Retinal pigment epithelial cell (primary cell): ENCODE measurements at places on chromosomes 3 and 15.

DNA sequence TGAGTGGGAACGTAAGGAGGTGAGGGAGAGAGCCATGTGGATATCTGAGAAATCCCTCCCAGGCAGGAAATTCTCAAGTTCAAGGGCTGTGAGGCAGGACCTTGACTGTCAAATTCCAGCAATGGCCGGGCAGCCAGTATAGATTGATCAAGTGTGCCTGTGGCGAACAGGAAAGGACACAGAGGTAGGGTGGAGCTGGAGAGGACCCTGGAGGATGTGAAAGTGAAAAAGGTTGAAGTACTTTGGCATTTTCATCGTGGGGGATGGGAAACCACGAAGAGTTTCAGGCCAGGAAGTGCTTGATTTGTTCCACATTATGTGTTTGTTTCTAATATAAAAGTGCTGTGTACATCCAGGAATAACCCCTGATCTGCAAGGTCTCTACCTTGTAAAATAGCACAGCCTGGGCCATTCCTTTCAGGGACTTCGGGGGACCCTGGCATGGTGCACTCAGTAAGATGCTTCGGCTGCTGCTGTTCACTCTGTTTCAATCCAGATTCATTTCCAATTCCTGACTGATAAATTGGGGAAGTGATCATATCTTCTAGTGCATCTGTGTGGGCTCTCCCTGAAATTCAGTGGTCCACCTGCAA lies 156.6 kb downstream of the MCTP2 start:
- no peak for DNase-seq

DNA sequence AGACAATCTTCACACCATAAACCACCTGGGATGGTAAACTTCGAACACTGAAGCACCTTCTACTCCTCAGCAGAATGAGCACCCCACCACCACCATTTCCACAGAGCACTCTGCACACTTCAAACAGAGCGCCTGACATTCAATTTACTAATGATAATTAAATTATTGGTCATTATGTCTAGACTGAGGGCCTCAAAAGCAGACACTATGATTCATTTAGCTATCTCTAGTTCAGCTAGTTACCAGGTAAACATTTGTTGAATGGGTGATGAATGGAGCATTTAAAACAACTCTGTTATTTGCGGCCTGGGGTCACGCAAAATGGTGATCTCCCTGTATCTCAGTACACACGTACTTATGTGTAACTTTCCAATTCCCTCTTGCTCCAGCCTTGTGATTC lies 40.9 kb downstream of the ACAP2 start:
- no peak for DNase-seq

DNA sequence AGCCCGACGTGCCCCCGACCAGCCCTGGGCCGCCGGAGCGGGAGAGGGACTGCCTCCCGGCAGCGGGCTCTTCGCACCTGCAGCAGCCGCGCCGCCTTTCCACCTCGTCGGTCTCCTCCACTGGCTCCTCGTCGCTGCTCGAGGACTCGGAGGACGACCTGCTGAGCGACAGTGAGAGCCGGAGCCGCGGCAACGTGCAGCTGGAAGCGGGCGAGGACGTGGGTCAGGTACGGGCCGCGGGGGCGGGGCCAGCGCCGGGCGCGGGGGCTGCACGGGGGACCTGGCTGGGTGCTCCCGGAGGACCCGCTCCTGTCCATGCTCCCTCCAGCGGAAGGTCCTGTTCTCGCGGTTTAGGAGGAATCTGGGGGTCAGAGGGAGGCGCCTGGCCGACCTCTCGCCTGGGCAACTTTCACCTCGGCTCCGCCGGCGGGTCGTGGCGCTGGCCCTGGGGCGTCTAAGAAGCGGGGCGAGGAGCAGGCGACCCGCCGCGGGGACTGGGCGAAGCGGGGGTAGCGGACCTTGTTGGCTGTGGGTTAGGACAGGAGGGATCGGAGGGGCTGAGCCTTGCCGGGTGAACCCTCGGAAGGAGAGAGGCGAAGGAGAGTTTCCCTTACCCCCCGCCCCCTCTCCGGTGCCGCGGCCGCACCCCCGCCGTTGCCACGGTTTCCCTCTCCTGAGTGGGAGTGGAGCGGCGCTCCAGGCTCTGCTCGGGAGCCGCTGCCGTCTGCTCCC lies 682 bp downstream of the ITPKA start:
- no peak for DNase-seq

DNA sequence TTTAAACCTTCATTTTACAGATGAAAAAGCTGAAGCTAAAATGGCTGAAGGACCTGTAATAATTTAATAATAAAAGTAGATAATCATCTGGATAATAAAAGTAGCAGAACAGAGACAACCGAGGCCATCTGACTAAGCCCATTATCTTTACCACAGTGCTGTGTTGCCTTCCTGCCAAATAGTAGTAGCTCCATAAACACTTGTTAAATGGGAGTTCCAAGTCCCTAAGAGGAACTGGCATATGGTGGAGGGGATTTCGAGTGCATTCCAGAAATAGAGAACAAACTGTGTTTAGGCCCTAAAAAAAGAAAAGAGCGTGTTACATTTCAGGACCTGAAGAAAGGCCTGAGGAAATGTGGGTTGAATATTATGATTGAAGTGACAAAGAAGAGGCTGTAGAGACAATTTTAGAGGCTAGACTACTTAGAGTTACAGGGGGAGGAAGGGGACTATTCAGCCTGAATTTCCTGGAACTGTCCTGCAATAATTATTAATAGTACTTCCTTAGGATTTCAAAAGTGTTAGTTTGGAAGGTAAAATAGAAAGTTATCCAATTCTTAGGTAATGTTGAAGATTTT lies 424.3 kb downstream of the ROBO2 start:
- DNase-seq = no peak

DNA sequence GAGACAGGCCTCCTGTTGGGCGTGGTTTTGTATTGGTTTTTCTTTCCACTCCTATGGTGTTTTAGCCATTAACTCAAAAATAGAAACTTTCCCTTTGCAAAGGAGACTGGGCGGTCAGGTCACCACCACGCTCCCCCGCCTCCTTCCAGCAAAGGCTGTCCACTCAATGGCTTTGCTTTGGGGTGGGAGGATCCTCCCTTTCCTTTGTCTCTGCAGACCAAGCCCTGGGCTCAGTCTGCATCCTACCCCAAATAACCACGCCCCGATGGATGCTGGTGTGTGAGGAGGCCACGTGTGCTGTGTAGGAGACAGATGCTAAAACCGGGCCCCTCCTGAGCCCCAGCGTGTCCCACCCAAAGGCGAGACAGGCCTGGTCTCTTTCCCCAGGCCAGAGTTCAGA lies 68.5 kb downstream of the GRIP2 start:
- no peak for DNase-seq

DNA sequence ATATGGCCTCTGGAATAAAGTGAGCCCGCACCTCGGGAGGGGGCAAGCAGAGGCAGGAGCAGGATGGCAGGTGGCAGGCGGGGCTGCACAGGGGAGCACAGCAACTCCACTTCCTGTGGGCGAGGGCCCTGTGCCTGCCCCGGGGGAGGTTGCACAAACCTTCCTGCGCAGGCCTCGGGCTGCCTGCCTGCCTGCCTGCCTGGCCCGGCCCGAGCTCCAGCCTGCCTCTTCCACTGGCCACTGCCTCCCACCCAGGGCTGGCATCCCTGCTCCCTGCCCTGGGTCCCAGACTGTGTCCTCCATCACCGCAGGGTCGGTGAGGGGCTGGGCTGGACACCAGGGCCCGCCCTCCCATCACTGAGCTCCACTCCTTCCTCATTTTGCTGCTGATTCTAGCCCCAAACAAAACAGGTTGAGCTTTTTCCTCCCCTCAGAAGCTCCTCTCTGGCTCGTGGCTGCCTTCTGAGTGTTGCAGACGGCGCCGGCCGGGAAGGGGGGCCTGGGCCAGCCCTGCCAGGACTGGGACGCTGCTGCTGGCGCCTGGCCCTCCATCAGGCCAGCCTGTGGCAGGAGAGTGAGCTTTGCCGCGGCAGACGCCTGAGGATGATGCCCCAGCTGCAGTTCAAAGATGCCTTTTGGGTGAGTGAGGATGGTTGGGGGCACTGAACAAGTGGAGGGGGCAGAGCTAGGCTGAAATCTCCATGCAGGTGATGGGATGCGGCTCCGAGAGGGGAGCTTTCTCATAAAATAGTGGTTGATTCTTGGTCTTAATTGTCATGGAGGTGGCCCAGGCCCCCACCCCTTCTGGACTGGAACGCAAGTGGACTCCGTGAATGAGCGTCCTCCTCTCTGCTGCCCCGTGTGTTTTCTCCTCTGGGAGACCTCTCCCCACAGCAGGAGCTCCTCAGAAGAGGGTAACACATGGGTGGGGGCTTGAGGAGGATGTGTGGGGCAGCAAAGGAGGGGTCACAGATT lies at the start of gene PSTPIP1:
Gene PSTPIP1, plus strand, starts transcription at position 156 of the 975 bp plus-strand sequence. Its CDS starts 448 bp downstream, at position 604.
- DNase-seq = no peak

- DNase-seq = no peak
Observed at GRCh38 chr3:15324379-15324808, 8.0 kb downstream of the SH3BP5 start.

DNA sequence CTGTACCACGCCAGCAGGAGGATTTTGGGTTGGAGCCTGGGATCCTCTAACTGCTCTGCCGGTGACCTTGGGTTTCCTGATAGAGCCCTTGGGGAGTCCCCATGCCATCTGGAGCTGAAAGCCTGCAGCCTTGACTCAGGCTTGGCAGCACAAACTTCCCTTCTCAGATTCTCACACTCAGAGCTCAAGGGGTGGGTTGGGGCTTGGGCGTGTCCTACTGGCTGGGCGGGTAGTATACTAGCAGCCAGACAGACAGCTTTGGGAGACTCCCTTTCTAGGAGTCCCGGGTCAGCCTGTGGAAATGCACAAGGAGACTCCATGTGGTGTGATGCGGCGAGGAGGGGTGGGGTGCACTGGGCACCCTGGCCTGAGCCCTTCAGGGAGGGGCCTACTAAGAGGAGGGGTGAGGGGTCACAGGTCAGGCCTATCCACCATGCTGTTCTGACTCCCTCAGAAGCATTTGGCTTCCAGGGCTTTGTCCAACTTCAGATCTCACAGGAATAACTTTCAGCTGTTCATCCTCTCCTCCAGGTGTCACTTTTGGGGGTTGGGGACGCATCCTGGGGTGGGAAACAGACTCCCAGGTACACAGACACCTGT lies 21.6 kb upstream of the PLXNA1 start:
- DNase-seq = no peak

DNA sequence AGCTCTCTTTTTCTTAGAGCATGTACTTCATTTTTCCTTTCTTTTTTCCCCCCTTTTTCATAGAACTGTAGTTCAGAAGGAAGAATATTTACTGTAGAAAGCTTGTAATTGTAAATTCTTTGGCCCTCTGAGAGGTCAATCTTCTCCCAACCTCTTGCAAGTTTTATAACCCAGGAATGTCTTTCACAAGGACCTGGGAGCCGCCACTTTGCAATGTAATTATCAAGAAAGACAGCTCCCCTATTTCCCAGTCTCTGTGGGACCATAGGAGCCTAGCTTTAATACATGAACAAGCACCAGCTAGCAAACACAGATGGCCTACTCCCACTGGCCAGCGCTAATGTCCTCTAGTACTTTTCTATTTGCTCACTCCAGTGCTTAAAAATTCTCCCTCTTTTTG lies 51.4 kb downstream of the NFKBIZ start:
- DNase-seq = no peak

GRCh38 chr3:119225121-119225520 lies 15.6 kb downstream of the B4GALT4 start:
- peak; percentile 51 for DNase-seq

DNA sequence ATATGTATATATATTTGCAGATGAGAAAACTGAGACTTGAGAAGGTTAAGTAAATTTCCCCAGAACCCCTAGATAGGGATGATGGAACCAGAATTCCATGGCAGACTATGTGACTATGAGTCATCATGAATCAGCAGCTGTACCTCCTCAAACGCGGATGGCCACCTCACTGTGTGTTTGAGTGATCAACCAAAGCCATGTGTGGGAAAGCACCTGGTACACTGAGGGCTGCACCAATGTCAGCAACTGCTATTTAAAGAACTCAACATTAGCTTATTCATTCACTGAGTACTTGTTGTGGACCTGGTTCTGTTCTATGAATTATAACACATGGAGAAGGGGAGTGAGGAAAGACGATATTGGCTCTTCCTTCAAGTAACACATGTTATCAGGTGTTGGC lies 377.0 kb downstream of the GAP43 start:
- DNase-seq = peak; percentile 82

DNA sequence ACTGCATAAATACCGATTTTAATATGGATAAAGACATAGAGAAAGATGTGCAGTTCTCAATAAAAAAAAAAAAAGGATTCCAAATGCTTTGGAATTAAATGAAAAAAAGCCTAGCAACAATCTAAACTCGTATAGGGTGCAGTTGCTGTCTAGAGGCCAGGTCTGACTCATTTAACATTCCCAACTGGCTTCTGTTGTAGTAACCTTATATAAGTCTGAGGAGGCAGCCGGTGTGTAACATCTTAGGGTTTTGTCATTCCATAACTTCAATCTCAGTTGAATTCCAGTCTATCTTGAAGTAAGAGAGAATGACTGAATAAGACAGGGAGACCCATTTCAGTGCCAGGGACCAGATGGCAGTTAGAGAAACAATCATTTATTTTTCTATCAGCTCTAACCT lies 6.5 kb downstream of the PDCD10 start:
- peak; percentile 35 for DNase-seq

DNA sequence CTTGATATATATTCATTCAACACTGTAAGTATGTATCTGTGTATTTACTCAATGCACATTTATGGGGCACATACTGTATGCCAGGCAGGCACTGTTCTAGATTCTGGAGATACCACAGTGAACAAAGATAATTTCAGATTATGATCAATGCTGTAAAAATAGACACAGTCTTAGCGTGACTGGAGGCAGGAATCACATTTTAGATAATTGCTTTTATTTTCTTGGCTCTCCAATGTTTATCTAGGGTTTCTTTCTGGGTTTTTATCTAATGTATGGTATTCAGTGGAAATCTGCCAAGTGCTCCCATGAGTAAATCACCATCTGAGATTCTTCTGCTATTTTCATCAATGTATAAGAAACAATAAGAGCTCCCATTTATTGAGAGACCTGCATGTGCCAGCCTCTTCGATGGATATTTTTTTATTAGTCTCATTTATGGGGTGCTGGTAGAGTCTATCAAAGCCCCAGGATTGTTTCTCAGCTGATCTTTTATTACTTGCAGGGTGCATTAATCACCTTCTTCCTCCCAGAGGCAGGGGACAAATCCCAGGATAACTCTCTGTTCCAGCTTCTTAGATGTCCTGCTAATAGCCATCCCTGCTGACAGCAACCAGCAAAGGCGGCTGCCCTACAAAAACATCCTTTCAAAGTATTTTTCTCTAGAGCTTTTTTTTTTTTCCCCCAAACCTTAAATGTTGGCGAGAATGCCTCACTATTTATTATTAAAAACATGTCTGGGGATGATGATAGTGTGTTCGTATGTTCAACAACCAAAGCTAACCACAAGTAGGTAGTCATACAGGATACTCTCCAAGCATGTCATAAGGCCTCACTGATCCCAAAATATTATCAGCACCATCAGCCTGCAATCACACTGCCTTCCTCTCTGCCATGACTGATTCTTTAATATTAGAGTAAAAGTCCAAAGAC lies 331.0 kb upstream of the RASGRP1 start:
- no peak for DNase-seq

DNA sequence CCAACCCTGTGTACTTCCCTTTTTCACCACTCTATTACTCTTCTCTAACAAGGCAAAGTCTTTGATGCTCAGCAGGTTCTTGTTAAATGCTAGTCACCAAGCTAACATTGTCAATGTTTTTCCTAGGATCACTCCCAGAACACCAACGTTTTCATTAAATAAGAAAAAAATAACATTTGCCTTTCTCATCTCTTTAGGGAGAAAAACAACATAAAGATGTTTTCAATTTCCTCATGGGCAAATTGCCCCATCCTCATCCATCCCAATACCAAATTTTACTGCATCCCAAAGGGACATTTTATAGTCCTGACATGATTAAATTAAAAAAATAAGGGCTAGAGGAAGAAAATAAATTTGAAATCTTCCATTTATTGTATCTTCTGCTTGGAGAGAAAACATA lies 106.5 kb downstream of the SUCNR1 start:
- DNase-seq = no peak
